ENCODE measurements at places on chromosomes 7 and 10.

GRCh38 chr7:44117801-44118429 is 5.4 kb downstream of the POLD2 start:
- no peak for DNase-seq

- no peak for DNase-seq
Measured at GRCh38 chr10:4909118-4909517, 54.1 kb upstream of the AKR1C1 start.

DNA sequence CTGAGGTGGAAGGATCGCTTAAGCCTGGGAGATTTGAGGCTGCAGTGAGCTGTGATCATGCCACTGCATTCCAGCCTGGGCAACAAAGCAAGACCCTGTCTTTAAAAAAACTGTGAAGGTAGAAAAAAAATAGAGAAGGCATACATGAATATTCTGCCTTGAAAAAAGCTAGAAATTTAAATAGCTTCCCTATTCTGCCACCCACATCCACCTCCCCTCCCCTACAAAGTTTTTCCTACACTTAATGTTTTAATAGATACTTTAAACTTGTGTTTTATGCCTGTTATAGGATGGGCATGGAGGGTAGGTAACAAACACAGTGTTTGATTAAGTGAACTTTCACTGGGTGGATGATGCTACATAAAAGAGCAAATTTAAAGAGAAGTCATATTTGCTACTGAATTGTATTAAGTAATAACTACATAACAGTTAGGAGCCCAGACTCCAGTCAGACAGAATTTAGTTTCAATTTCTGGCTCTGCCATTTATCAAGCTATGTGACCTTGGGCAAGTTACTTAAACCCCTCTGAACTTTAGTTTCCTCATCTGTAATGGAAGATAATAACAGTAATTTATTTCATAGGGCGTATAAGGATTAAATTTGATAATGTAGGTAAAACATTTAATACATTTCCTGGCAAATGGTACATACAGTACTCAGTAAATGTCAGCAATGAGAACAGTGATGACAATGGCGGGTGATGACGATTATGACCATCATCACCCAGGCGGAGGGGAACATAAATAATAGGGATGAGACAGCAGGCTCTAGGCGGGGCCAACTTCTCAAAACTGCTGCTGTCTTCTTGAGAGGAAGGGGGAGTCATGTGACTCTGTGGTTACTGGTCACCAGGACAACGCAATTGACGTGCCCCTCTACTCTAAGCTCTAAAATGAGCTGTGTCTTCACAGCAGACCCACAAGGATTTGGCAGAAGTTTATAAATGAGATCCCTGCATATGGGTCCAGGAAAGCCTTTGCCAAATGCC is 15.8 kb downstream of the DNMBP start:
- DNase-seq: peak; percentile 30

- no peak for DNase-seq
Measured at GRCh38 chr10:72899545-72899944, 6.0 kb downstream of the OIT3 start.

DNA sequence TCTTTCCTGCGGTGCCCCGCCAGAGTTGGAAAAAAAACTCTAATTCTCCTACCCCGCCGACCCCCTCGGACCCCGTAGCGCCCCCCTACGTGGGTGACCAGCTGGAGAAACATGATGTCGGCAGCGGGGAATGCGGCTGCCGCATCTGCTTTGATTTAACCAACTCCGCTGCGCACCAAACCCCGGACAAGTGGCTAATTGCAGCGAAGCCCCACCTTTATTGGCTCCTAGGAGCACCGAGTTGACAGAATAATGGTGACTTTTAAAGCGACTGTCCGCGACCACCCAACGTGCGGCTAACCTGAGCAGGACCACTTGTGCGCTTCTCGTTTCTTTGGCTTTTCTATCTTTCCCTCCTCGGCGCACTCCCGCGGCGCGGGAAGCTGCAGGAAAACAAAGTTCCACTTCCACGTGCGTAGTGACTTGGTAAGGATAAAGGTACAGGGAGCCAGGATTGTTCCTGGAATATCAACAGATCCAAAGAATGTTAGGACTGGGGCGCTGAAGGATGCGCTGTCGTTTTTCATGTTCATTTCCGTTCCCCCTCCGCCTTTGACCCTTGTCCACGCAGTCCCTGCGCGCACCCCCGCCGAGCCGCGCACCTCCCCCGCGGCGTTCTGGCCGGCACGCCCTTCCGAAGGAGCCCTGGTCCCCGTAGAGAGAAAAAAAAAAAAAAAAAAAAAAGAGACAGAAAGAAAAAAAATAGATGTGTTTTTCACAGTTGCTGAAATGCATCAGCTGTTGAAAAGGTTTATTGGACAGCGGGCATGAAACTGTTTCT is 1.4 kb downstream of the WNT16 start:
- peak; percentile 21 for DNase-seq

DNA sequence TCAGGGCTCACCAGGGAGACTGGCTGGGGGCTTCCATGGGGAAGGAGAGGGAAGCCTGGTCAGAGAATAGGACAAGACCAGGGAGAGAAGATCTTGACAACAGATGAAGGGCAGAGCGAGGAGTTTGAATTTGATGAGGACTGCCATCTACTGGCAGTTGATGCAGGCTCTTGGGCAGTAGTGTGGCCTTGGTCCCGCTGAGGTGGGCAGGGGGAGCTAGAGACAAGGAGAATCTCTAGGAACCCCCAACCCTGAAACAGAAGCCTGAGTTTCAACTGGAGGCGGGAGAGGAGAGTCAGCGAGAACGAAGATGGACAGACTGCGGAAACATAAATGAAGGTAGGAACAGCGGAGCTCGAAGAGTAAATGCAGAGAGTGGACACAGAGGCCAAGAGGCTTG is 81.0 kb downstream of the PPP1R3C start:
- DNase-seq: no peak

- DNase-seq: no peak
Measured at GRCh38 chr7:70647801-70648498, 484.0 kb upstream of the GALNT17 start.

- no peak for DNase-seq
Measured at GRCh38 chr10:5461914-5462840, 37.2 kb downstream of the CALML5 start.

DNA sequence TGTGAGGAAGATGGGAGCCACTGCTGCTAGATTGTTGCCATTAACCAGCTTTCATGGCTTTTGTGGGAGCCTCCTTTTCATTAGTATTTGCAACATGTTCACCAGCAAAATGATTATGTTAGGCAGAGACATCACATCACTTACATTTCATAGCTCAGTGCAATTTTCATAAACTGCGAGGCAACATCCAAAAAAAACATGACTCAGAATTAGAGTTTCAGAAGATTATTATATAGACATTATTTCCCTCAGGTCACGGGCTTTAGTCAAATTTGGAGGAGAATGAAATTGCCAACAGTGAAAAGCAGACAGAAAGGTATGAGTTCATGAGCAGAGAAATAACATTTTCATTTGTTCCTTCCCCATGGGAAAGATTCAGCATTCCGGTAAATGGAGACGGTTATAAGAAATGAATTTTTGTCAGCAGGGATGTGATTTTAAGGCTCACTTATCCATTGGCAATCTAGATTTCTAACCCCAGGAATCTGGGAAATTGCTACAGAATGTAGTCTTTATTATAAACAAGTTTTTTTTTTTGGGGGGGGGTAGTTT is 573.2 kb downstream of the AUTS2 start:
- DNase-seq: no peak

DNA sequence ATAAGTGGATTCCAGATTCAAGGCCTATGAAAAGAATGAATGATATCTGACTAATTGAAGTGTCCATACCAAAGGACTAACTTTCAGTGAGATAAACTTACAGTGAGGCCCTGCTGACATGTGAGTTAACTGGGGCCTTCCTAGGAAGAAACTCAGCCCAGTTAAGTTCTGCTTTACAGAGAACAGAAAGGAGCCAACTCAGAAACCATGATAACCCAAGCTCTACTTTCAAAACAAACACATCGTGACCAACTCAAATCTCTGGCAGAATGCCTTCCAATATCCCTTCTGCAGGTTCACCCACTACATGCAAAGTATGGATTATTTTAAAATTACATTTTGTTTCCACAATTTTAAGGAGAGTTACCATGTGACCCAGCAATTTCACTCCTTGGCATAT is 75.8 kb upstream of the MRLN start:
- no peak for DNase-seq

- DNase-seq: no peak
Measured at GRCh38 chr10:88456730-88457129, 126.4 kb downstream of the RNLS start.

- DNase-seq: no peak
Measured at GRCh38 chr10:48364659-48365405, 58.4 kb downstream of the MAPK8 start.

DNA sequence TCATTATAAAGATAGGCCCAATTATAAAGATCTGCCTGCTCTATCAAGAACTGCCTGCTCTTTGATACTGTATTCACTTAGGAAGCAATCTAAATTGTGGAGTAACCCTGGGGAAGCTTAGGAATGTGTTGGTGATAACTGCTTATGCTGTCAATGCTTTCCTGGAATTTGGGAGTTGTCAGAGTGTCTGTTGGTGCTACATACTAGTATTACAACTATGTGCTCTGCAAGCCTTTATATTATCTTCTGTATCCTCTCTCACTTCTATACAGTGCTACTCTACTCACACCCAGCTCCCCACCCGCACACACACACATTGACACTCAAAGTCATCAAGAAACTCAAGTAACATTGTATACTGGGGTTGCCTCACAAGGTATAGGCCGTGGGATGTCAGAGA is 6.1 kb downstream of the ZNF277 start:
- no peak for DNase-seq

- no peak for DNase-seq
Measured at GRCh38 chr10:845526-845925, 86.0 kb downstream of the LARP4B start.

- no peak for DNase-seq
Measured at GRCh38 chr10:124484031-124484430, 22.4 kb downstream of the LHPP start.

GRCh38 chr7:16747102-16747501 is 6.5 kb upstream of the TSPAN13 start:
- DNase-seq: no peak

DNA sequence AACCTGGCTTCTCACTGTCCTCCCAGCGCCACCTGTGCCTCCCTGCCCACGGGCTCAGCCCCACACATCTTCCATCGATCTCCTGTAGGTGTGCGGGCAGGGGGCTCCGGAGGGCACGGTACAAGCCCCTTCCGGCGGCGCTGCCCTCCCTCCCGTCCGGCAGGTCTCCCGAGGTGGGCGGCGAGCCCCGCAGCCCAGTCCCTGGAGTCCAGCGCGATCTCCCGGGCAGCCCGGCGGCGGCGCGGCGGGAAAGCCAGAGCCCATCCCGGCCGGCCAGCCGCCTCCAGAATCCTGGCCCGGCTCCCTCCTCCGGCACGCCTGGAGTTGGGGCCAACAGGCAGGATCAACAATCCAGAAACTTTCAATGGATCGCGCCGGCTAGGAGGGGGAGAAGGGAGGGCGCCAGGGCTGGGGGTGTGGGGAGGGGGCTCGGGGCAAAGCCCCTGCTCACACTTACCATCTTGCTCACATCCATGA is 100.1 kb downstream of the HIP1 start:
- DNase-seq: peak; percentile 77

- no peak for DNase-seq
Measured at GRCh38 chr7:107865956-107866775, 24.8 kb upstream of the DLD start.

DNA sequence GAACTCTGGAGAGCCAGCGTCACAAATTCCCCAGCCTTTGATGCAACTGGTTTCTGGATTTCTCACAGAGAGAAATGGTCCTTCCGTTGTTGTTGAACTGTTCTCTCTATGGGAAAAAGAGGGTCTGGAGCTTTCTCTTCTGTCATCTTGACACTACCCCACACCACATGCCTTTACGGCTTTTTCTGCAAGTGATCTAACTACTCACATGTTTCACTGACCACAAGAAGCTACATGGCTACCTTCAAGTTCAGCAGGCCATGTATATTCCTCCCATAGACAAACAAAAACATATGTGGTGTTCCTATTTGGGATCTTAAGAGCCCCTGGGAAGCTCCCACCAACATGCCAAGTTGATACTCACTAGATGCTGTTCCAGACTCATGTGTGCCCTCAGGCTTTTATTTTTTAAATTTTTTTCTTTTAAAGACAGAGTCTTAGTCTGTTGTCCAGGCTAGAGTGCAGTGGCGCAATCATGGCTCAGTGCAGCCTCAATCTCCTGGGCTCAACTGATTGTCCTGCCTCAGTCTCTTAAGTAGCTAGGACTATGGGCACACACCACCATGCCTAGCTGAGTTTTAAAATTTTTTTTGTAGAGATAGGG is 72.0 kb downstream of the RNF216 start:
- DNase-seq: no peak

DNA sequence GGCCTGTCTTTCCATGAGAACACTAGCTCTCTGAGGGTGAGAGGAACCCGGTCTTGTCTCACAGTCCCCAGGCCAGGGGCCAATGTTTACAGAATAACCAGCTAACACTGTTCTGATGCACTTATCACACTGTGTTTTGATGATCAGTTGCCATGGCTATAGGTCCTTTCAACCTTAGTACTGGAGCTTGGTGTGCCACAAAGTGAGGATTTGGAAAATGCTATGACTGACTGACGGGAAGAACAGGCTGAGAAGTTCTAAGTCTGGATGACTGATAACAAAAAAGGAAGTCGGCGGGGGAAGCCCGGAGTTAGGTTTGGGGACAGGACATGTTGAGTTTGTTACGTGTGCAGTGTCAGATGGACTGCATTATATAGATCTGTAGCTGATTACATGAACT is 141.8 kb downstream of the CTTNBP2 start:
- DNase-seq: no peak

- no peak for DNase-seq
Measured at GRCh38 chr10:60032723-60033122, 126.4 kb upstream of the CCDC6 start.

- no peak for DNase-seq
Measured at GRCh38 chr7:99614495-99614894, 2.3 kb upstream of the ZSCAN25 start.

GRCh38 chr10:16848562-16849154 is 31.4 kb upstream of the RSU1 start:
- DNase-seq: no peak

GRCh38 chr10:34462056-34462455 is 353.0 kb downstream of the PARD3 start:
- DNase-seq: no peak

Measured in frontal cortex (tissue), 4 donors.